Left lung (tissue), 14 donors: ENCODE measurements at places on chromosomes 7 and 10.

GRCh38 chr7:149724661-149725425, 48.5 kb downstream of the ZNF467 start:
- no peaks in the 10 kb centered on the region for H3K27me3 ChIP-seq
- H3K4me1 ChIP-seq: no peaks in the 10 kb centered on the region
- H3K4me3 ChIP-seq: no peak overlapping the region
- no peak overlapping the region for H3K27ac ChIP-seq

GRCh38 chr7:79157281-79157680, 296.2 kb downstream of the MAGI2 start:
- DNase-seq: no peak
- no peaks in the 10 kb centered on the region for H3K27me3 ChIP-seq
- no peak overlapping the region for H3K27ac ChIP-seq
- no peak overlapping the region for H3K4me3 ChIP-seq
- no peaks in the 10 kb centered on the region for H3K36me3 ChIP-seq

- peaks cover 25% of the 10 kb centered on the region for H3K36me3 ChIP-seq
- no peak overlapping the region for H3K27ac ChIP-seq
- no peaks in the 10 kb centered on the region for H3K27me3 ChIP-seq
- no peak overlapping the region for H3K4me3 ChIP-seq
Measured at GRCh38 chr7:1163121-1163520, 3.1 kb upstream of the ZFAND2A start.

GRCh38 chr10:25865267-25865666, 68.8 kb upstream of the MYO3A start:
- H3K4me1 ChIP-seq: no peaks in the 10 kb centered on the region
- no peak overlapping the region for H3K27ac ChIP-seq
- no peaks in the 10 kb centered on the region for H3K27me3 ChIP-seq
- DNase-seq: no peak
- no peaks in the 10 kb centered on the region for H3K36me3 ChIP-seq
- no peak overlapping the region for H3K4me3 ChIP-seq

- no peaks in the 10 kb centered on the region for H3K27me3 ChIP-seq
- H3K4me1 ChIP-seq: no peaks in the 10 kb centered on the region
- no peak overlapping the region for H3K4me3 ChIP-seq
Measured at GRCh38 chr7:69596056-69596455, 2.2 kb upstream of the AUTS2 start.
